ENCODE measurements at places on chromosomes 7 and 10.

DNA sequence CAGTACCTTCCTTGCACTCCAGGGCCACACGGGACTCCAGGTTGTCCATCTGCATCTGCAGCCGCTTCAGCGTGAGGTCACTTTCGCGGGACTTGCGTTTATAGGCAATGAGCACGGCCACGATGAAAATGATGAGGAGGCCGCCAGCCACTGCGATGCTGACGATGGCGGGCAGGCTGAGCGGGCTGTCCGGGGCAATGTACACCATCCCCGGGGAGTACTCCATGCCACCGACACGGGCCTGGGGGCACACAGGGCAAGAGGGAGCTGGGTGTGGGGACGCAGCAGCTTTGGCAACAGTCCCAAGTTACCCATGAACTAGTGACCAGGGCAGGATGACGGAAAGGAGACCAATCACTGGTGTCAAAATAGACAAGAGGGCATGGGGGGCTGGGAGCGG is 396.6 kb downstream of the PLXNA4 start:
- no peak for DNase-seq

- no peak for DNase-seq
These were observed 36.0 kb upstream of the PIK3AP1 start for GRCh38 chr10:96756111-96756903.

GRCh38 chr7:134744569-134744968 is 34.9 kb upstream of the CALD1 start:
- no peak for DNase-seq

GRCh38 chr10:31031205-31031557 is 484 bp downstream of the ZNF438 start:
- no peak for DNase-seq

GRCh38 chr7:10212649-10213048 is 761.0 kb upstream of the PHF14 start:
- no peak for DNase-seq

DNA sequence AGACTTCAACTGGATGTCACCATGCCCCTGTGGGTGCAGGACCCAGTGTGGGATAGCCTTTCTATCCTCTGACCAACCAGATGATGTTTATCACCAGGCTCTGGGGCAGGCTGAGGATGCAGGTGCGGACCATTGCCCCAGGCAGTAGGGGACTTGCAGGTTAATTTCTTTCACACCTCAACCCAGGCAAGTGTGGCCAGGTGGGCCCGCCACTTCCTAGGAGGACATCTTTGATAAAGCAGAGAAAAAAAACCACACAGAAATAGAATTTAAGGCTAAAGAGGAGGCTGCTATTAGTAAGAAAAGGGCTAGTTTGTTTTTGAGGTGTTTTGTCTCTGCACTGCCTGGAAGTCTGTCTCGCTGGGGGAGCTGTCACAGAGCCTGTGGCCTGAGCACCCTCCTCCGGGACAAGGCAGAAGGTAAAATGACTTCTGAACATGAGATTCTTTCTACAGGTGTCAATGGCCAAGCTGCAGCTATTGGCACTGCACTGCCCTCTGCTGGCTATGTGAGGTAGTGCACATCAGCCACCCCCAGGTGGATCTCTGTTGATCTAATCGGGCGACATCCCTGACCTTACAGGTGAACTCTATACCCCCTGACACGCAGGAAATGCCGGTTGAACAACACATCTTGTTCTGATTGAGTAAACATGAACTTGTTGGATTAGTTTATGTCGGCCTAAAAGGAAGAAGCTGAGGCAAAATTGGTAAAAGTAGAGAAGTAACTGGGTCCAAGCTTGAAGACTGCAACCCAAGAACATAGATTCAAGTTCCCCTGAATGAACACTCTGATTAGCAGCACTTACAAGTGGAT is 21.0 kb downstream of the UPP1 start:
- DNase-seq, result peak; percentile 92

DNA sequence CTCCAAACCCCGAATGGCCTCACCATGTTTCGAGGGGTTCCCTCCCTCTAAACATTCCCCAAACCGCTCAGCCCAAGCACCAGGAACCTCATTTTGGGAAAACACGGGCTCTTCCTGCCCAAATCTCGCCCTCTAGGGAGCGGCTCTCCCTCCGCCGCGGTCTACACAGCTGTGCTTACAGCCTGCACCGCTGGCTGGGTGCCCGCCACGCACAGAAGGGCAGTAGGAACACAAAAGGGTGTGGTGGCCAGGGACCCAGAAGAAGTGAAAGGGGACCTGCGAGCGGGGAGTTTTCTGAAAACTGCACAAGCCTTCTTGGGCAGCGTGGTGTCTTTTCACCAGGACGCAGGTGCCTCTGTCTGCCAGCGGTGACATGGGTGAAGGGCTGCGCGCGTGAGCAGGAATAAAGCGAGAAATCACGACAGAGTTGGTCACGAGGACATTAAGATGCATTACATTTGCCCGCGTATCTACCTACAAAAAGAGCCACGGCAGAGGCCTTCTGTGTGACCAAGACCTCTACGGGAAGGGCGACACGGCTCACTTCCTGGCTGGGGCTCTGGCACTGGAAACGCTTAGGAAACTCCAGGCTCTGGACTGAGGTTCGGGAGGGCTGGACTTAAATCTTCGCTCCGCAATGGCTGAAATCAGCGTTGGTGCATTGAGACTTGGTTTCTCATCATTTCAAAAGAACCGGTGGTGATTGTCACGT is 171.7 kb downstream of the LSM5 start:
- DNase-seq, result no peak

- no peak for DNase-seq
These were observed 739.7 kb upstream of the ANKRD30A start for GRCh38 chr10:36385693-36386092.

- no peak for DNase-seq
These were observed 139.9 kb downstream of the PPP1R9A start for GRCh38 chr7:95047291-95047690.

- no peak for DNase-seq
These were observed 12.7 kb upstream of the TMEM273 start for GRCh38 chr10:49200854-49201253.

GRCh38 chr10:130749911-130750310 is 561.6 kb downstream of the TCERG1L start:
- no peak for DNase-seq

- no peak for DNase-seq
These were observed 187.1 kb downstream of the FAM107B start for GRCh38 chr10:14587540-14588083.

DNA sequence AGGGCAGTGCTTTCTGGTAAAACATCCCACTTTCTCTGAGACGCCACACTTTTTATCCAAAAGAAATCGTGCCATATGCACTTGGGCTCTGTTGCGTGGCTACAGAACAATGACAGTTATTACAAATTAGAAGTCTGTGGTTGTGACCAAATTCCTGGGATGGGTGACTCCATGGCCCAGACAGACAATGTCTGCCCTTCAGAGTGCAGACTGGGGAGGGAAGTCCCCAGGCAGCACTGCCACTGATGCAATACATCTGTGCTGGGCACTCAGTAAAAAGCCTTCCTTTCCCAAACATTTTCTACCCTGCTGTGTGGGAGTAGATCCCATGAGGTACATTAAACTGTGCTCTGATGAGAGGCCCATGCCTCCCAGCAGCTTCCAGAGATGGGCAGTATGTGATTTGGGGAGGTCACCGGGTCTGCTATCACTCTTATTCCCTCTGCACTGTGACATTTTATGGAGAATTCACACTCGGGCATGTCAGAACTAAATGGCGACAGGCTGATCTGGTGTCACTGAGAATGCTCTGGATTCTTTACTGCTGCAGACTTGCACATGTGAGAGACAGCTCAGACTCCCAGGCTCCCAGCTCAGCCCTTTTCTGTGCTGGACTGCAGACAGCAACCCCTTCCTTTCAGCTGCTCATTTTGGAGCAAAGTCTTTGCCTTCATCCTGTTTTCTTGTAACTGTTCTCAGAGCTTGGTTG is 243.5 kb upstream of the ZNF32 start:
- DNase-seq, result no peak

DNA sequence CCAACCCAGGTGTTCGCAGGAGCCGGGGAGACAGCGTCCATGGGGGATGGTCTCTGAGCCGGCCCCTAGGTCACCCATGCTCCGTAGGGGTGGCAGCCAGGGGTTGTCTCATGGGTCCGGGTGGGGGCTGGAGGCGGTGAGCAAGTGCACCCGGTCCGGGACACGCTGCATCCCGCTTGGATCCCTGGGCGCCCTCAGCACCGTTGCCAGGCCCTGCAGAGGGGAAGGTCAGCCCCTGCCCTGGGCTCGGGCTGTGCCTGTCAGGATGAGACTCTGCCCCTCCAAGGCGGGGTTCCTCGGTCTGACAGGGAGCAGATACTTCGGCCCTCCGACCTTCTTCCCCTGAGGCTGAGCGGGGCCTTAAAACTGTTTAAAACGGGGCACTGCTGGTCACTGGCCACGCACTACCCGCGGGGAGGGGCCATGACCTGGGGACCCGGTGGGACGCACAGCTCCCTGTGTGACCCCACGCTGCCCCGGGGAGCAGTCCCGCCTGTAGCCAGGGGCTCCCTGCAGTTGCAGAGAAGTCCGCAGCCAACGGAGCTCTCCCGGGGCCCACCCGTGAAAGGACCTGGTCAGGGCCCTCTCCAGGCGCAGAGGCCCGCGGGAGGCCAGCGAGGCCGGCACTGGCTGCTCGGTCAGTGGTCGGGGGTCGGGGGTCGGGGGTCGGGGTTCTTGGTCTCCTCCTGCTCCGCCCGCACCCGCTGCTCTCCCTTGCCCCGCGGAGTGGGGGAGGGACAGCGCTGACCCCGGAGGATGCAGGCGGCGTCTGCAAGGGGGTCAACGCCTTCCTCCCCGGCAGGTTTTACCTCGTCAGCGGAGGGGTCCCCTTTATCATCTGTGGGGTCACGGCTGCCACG is 33.4 kb upstream of the KNDC1 start:
- no peak for DNase-seq

GRCh38 chr7:65285906-65286864 is 87.5 kb upstream of the ZNF92 start:
- DNase-seq, result no peak

Data from activated CD4-positive, alpha-beta T cell treated with anti-CD3 and anti-CD28 coated beads for 48 hours (primary cell).